ENCODE measurements at places on chromosomes 3 and 15.

DNA sequence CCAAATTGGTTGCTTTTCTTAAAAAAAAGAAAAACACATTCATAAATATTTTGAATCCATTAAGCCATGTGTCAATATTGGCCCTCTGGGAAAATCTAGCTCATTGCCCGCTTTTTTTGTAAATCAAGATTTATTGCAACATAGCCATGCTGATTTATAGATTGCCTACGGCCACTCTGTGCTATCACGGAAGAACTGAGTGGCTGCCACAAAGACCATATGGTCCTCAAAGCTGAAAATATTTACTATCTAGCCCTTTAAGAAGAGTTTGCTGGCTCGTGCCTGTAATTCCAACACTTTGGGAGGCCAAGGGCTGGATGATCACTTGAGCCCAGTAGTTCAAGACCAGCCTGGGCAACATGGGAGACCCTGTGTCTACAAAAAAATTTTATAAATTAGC is 45.9 kb downstream of the IL5RA start:
- DNase-seq: no peak

DNA sequence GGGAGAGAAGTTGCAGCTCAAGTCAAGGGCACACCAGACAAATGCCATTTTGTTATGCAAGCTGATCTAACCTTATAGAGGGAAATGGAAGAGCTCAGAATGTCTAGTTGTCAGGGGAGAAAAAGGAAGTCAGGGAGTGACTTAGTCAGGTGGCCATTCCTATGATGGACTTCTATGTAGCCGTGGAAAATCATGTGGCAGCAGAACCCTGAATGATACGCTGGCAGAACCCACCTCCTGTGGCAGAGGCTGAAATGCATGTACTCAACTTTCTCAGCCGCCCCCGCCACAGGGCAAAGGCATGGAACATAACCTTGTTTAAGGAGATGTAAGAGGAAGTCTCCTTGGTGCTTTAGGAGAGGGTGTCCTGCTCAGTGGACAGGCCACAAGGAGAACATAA is 37.7 kb upstream of the PARL start:
- no peak for DNase-seq

- no peak for DNase-seq
Measured at GRCh38 chr3:108301695-108302404, 5.5 kb downstream of the HHLA2 start.

DNA sequence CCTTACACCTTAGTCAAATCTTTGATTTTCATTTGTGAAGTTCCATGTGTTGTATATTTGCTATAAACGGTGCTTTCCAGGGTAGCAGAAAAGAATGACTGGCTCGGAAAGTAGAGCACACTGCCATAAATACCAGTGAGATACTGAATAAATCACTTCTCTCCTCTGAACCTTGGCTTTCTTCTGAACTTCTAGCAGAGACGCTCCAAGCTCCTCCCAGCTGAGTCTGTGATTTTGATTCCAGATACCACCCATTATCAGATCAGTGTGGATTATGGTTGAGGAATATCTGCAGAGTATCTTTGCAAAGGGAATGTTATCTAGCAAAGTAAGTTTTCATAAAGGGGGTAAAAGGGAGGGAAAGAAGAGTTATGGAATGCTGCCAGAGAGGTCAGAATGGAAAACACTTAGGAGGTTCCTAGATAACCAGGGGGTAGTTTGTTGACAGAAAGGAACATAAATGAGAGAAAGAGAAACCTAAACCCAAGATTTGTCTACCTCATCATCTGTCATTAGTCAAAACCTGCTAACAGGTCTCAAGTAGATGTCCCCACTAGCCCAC is 98.5 kb upstream of the PSMD6 start:
- DNase-seq: no peak

- DNase-seq: no peak
Measured at GRCh38 chr3:53728606-53729005, 117.6 kb downstream of the CHDH start.

- no peak for DNase-seq
Measured at GRCh38 chr3:195451373-195452015, 8.7 kb upstream of the ACAP2 start.

GRCh38 chr3:15315003-15315402 is 17.4 kb downstream of the SH3BP5 start:
- DNase-seq: no peak

DNA sequence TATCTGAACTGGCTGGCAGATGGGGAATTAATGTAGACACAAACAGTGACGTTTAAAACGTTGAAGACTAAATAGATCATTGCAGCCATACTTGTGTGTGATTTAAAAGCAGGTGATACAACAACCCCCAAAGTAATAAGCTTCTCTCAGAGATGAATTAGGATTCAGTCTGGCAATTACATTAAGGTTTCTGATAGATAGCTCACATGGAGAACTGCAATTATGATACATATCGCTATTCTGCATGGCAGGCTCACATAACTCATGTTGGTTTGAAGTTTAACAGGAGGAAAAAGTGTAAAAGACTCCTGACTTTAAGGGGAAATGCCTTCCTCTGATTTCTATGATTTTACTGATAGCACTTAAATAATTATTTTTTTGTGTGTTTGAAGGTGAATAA is 196.9 kb downstream of the CLSTN2 start:
- no peak for DNase-seq

- no peak for DNase-seq
Measured at GRCh38 chr3:126685021-126685420, 19.0 kb upstream of the CHCHD6 start.

DNA sequence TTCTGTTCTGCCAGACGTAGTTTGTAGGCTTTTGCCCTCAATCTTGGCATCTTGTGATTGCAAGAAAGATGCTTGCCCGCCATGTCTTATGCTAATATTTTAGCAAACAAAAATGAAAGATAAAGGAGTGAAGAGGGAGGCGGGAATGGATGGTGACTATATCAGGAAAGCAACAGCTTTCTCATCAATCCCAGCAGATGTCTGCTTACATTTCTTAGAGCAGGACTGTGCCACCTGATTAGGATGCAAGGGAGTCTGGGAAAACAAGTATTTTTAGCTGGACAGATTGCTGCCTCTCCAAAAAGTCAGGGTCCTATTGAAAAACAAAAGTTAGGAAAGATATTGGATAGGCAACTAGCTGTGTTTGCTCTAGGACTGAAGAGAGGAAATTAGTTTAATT is 34.6 kb upstream of the DPH6 start:
- no peak for DNase-seq

- no peak for DNase-seq
Measured at GRCh38 chr3:148839805-148840204, 12.2 kb downstream of the CPB1 start.

DNA sequence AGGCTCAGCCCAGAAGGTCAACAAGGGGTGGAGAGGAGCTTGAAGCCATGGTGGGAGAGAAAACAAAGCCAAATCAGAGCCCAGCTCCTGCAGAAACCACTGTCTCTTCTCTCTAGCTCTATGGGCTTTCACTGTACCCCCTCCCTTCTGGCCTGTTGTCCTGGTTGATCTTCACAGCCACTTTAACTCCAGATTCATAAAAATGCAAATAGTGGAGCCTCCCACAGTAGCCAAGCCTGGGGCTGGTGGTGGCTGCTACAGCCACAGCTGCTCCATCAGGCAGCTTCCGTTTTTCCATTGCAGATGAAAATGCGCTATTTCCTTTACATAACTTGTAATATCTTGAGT is 20.7 kb upstream of the CAV3 start:
- DNase-seq: no peak

DNA sequence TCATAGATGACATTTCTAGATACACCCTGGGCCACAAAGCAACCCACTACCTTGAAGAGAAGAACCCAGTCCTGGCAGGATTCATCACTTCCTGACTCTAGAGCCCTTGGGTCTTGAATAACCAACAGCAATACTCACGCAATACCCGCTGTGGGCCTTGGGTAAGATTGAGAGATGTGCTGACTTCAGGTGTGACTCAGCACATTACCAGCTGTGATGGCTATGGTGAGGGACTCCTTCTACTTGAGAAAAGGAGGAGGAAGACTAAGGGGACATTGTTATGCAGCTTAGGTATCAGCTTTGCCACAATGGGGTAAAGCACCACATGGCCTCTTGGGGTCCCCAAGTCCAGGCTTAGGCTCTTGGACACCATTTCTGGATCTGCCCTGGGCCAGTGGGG is 14.9 kb downstream of the C3orf33 start:
- no peak for DNase-seq

DNA sequence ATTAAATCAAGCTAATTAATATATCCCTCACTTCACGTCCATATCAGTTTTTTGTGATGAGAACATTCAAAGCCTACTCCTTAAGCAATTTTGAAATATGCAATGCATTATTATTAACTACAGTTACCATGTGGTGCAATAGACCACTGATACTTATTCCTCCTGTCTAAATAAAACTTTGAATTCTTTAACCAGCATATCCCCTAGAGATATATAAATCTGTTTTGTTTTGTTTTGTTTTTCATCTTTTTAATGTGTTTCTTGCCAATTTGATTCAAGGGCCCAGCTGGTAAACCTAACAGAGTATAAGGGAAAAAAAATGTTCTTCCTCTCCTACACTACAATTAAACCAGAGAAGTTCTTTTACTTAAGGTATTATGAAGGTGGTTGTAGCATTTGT is 524.2 kb downstream of the NAALADL2 start:
- no peak for DNase-seq

GRCh38 chr3:10625323-10625722 is 119.9 kb upstream of the ATP2B2 start:
- no peak for DNase-seq

DNA sequence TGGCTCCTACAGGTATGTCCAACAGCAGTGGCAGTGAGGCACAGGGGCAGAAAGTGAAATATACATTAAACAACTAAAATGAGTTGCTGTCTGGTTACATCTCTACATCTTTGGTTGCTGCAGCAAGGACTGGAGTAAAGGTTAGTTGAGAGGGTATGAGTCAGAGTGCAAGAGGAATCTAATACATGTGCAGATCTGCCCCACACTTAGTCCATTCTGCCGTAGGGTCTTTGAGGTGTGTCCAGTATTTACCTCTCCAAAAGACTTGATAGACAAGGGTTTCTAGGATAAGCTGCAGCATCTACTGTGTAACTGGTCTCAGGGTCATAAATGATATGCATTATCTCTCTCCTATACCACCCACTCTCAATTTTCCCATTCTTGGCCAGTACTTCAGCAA is 6.2 kb upstream of the NEDD4 start:
- DNase-seq: no peak

- no peak for DNase-seq
Measured at GRCh38 chr3:52036829-52037228, 19.5 kb downstream of the DUSP7 start.

GRCh38 chr3:154852515-154852914 is 227.6 kb upstream of the MME start:
- DNase-seq: no peak

DNA sequence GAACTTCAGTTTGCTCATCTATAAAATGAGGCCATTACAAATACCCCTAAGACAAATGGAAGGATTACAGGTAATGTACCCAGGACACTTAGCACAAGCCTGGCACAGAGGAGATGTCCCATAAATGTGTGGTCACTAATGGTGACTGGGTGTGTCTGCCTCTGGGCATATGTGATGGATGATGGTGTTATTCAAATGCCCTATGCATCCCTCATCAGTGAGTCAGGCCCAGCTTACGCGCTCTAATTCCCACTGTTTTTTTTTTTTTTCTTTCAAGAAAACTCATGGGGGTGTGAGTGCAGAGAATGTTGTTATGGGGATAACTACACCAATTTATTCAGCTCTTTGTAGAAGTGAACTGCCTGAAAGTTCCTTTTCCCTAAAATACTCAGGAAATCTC is 23.6 kb upstream of the KIF23 start:
- DNase-seq: no peak

GRCh38 chr3:119659606-119660291 is 640 bp downstream of the POPDC2 start:
- DNase-seq: no peak

GRCh38 chr3:183172051-183172639 is 9.6 kb upstream of the LAMP3 start:
- no peak for DNase-seq

GRCh38 chr15:91407269-91407889 is 307.3 kb downstream of the SV2B start:
- DNase-seq: peak; percentile 47

DNA sequence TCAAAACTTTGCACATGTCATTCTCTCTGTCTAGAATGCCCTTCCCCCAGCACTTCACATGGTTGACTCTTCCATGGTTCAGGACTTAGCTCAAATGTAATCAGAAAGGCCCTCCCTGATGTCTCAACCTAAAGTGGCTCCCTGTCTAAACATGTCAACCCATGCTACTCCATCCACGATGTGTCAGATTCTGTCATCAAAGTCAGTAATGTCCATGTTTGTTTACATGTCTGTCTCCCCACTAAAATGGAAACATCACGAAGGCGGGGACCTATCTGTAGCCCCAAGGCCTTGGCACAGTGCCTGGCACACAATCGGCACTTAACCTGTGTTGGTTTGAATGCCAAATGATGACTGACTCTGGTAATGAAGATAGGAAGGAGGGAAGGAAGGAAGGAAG is 20.8 kb upstream of the SNTN start:
- no peak for DNase-seq

DNA sequence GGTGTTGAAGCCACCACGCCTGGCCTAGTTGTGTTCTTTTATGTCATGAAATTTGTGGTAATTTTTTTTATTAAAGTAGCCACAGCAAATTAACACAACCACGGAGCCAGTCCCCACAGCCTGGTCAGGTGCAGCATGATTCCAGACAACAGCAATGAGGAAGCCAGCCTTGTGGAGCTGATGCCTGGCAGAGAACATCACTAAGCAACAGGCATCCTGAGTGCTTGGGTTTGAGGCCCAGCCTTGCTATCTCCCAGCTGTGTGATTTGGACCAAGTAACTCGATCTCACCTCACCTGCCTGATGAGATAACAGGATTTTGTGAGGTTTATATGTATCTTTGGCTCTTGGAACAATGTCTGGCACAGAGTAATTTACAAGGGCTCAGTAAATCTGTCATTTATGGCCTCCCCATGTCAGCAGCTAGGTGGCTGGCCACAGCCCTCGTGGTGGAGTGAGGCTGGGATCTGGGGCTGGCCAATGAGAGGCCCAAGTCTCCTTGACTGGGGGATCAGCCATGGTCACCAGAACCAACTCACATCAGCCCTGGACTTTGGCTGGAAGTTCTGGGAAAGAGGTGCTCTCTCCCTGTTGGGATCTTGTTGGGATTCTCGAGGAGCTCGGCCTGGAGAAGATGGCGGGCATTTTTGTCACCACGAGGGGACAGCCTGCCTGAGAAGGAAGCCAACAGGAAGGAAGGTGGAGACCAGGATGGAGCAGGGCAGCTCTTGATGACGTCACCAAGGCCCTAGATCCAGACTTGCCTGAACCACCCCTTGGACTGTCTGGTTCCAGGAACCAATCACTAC is 22.8 kb upstream of the FLNB start:
- DNase-seq: no peak

- DNase-seq: no peak
Measured at GRCh38 chr3:93910097-93910496, 63.6 kb downstream of the PROS1 start.

Measured in mucosa of gallbladder (tissue), 1 donor.